ENCODE measurements at places on chromosomes 16 and 17.

GRCh38 chr16:76370344-76370743 is 93.1 kb downstream of the CNTNAP4 start:
- no peak for DNase-seq

DNA sequence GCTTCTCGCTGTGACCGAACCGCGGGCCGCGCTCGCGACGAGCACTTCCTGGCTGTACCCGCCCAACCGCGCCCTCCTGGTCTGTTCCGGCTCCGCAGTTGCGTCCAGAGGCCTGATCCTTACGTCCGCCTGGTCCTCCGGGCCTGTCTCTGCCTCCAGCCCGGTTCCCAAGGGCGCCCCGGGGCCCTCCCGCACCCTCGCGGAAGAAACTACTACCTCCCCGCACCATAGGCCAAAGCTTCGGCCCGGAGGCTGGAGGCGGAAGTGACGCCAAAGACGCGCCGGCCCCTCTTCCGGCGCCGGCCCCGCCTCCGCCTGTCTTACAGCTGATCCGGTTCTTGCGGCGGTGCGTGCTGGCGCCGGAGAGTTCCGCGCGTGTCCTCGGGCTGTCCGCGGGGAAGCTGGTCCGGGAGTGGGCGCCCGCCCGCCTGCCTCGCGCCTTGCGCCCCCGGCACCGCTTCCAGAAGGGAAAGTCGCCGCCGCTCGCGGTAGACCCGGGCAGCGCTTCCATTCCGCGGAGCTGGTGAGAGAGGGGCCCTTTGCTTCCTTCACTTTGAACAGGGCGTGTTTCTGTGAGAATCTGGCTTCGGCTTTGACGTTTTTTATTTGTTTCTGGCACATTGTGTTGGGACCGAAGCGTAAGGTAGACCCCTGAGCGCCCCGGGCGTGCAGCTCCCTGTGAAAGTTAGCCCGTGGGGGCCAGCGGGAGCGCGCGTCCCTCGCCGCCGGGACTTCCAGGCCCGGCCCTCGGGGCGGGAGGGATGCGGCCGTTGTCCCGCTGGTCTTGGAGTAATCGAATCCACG is at the start of gene ZNF778:
ZNF778 (plus strand) TSS at position 316 of the 804 bp plus-strand sequence. CDS start 3,425 bp downstream, outside the sequence.
- DNase-seq: peak; percentile 85

DNA sequence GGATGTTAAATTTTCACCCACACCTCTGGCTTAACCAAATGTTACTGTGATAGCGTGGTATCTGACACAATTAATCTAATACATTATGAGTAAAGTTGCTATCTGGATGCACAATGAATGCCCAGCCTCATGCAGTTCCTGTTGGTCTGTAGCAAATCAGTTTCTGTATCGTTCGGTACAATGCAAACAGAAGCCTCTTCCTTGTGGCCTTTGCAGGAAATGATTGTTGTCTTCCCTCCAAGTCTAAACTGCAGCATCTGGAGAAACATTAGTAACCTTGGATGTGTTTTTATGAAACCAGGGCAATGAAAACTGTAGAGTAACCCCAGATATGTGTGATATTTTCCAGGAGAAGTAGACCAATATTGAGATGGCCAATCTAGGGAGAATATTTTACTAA is 46.8 kb downstream of the CYB561 start:
- no peak for DNase-seq

DNA sequence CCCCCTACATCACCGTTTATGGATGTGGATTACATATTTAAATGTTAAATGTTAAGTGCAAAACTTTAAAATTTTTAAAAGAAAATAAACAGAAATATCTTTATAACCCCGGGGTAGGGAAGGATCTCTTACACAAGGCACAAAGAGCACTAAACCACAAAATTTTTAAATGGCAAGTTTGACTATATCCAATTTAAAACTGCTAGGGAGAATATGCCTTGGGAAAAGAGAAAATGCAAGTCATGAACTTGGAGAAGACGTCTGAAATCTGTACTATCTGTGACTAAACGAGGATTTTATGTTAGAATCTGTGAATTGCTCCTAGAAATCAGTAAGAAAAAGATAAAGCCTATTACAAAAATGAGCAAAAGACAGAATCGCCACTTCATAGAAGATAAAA is 28.7 kb upstream of the SLFN13 start:
- no peak for DNase-seq

DNA sequence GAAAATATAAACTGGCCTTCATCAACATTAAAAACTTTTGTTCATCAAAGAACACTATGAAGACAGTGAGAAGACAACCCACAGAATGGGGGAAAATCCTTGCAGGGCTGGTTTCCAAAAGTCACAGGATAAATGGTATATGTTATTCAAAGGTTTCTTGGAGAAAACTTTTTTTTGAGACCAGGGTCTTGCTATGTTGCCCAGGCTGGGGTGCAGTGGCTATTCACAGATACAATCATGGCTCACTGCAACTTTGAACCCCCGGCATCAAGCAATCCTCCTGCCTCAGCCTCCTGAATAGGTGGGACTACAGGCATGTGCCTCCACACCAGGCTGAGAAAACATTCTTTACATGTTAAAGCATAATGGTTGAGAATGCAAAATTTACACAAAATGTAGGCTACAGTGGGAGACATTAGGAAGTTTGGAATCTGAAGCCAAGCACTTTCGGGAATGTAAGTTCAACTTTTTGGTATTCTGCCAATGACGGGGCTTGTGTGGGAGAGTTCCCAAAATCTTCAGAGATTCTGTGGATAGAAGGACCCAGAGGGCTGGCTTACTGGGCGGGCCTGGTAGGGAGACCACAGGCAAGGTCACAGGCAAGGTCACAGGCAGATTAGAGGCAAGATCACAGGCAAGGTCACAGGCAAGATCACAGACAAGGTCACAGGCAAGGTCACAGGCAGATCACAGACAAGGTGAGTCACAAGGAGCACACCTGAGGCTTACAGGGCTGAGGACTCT is 24.2 kb upstream of the ATP2A3 start:
- no peak for DNase-seq

GRCh38 chr16:2081201-2082084 is 33.7 kb downstream of the TSC2 start:
- DNase-seq: no peak

DNA sequence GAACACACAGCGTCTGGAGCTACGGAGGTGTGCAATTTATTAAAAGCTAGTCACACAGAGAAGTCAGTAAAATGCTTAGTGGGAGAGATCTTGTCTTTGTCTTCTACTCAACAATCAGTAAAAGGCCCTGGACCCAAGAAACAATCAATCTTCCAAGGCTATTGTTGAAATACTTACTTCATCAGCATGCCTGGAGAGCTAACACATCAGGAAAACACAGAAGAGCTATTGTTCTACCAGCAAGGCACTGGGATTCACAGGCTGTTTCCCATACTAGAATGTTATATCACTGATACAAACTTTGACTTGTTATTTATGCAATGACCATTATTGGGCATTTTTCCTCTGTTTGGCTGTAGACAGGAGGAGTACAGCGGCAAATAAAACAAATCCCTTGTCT is 247.8 kb upstream of the ERCC4 start:
- DNase-seq: no peak

- no peak for DNase-seq
Measured at GRCh38 chr17:66220079-66220835, 9.0 kb downstream of the APOH start.

- DNase-seq: peak; percentile 66
Measured at GRCh38 chr16:68093816-68094613, 8.8 kb downstream of the NFATC3 start.

GRCh38 chr16:86026171-86026910 is 127.4 kb downstream of the IRF8 start:
- DNase-seq: no peak

GRCh38 chr16:49337814-49338350 is 35.7 kb upstream of the C16orf78 start:
- no peak for DNase-seq

DNA sequence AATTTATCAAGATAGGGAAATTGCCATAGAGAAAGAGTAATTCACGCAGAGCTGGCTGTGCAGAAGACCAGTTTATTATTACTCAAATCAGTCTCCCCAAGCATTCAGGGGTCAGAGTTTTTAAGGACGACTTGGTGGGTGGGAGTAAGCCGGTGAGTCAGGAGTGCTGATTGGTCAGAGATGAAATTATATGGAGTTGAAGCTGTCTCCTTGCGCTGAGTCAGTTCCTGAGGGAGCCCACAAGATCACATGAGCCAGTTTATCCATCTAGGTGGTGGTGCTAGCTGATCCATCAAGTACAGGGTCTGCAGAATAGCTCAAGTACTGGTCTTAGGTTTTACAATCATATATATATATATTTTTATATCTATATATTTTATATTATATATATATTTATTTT is 6.0 kb upstream of the AQP8 start:
- DNase-seq: peak; percentile 1

GRCh38 chr17:72287586-72287985 is 166.8 kb downstream of the SOX9 start:
- no peak for DNase-seq

- no peak for DNase-seq
Measured at GRCh38 chr17:72372185-72372584, 251.4 kb downstream of the SOX9 start.

- no peak for DNase-seq
Measured at GRCh38 chr16:52350031-52350642, 196.8 kb downstream of the TOX3 start.

- no peak for DNase-seq
Measured at GRCh38 chr16:47577029-47577428, 115.9 kb downstream of the PHKB start.

GRCh38 chr17:76271669-76272540 is 6.8 kb downstream of the UBALD2 start:
- DNase-seq: no peak
